ENCODE measurements at places on chromosomes 6 and 20.

- no peak for DNase-seq
These were observed 225.5 kb downstream of the SYNDIG1 start for GRCh38 chr20:24694727-24695528.

- no peak for DNase-seq
These were observed 22.4 kb upstream of the UST start for GRCh38 chr6:148724428-148724827.

- DNase-seq: no peak
These were observed 76.5 kb downstream of the MBOAT1 start for GRCh38 chr6:20135677-20136268.

DNA sequence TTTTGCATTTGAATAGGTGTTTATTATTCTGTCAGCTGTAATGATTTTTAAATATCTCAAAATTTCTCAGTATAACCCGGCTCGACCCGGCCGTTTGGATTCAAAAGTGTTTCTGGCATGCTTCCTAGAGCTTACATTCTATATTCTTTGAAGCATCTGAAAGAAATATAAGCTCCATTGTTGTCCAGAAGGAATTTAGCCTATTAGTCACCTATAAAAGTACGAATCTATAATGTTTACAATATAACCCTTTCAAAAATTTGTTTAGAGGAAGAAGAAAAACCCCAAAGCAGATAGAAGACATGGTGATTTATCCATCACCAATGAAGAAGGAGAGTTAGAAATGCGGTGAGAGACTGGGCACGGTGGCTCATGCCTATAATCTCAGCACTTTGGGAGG is 22.3 kb upstream of the HECA start:
- DNase-seq: no peak

DNA sequence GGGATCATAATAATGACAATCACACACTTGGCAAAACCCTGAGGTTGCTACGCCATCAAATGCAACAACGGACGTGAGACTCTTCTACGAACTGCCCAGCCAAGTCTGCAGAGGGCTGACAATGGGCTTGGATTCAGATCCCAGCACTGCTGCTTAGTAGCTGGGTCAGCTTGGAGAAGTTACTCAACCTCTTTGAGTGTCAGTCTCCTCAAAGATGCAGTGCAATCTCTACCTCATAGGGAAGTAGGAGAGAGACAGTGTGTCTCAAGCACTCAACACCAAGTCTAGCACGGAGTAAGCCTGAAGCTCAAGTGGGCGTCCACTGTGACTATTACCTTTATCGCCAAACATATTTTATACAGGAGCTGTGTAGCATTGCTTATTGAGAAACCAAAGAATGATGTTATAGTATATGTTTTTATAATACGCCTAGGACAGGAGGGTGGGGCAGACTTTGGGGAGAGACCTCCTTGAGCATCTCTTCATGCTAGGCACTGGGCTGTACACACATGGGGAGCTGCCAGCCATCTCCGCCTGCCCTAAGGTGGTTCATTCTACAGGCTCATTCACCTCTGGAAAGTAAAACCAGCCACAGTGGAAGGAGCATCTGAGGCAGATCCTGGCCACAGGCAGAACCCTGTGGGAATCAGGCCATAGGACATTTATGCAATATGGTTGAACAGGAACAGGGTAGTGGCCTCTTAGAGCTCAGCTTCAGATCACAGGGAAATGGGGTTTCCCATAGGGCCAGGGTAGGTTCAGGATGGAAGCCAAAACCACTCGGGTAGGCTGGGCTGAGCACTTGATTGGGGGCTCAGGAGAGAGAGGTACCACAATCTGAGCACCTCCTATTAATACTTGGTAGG is 160.2 kb downstream of the MRPL14 start:
- no peak for DNase-seq

DNA sequence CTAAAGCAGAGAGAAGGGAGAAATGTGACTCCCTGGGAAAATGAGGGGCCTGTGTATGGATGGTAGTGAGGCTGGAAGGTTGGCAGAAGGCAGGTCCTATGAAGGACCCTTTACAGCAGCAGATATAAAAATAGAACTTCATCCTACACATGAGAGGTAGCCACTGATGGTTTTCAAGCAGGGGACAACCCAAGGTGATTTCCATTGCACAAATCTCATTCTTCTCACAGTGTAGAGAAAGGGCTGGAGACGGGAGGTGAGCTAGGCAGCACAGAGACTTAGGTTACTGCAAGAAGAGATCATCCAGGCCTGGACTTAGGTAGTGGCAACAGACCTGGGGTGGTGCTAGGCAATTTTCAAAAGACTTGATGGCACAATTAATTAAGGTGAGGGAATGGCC is 30.7 kb downstream of the TRAM2 start:
- no peak for DNase-seq

DNA sequence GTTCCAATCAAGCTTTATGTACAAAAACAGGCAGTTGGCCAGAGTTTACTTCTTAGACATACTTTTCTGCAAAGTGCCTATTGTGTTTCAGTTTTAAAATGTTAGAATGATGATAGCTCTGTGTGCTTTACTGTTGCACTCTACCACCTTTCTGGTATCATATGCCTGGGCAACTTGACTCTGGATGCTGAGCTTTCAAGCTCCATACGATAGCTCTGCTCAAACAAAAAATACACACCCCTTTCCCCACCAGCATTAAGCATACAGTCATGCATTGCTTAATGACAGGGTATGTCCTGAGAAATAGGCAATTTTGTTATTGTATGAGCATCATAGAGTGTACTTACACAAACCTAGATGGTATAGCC is 123.1 kb downstream of the RCAN2 start:
- DNase-seq: no peak

DNA sequence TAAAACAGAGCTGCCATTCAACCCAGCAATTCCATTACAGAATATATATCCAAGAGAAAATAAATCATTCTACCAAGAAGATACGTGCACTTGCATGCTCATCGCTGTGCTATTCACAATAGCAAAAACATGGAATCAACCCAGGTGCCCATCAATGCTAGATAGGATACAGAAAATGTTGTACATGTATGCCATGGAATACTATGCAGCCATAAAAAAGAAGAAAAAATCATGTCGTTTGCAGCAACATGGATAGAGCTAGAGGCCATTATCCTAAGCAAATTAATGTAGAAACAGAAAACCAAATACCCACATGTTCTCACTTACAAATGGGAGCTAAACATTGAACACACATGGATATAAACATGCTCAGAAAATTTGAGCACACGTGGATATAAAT is 633.1 kb upstream of the CITED2 start:
- no peak for DNase-seq

GRCh38 chr6:170470734-170471133 is 82.4 kb downstream of the PSMB1 start:
- no peak for DNase-seq

DNA sequence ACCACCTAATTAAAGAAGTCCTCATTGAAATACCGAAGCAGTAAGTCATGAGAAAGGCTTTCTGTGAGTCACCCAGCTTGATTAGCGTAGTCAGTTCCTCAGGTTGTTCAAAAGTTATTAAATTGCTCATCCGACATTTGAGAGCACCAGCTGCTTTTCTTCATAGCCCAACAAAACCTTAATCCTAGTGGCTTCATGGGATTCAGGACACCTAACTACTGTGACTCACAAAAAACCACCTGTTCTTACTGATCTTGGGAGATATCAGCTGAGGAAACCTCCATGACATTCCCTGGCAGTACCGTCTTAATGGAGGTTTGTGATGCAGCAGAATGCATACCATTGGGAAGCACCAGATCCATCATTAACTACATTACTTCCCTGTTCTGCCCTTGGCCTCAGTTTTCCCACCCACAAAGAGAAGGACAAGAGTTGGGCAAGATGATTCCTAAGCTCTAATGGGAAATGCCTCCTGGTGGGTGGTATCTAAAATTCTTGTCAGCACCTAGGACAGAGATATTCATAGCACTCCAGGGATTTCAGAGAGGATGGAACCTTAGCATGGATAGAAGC is 103.8 kb downstream of the KHDC1L start:
- DNase-seq: no peak

GRCh38 chr20:50224531-50225255 is 34.1 kb downstream of the CEBPB start:
- DNase-seq: no peak

DNA sequence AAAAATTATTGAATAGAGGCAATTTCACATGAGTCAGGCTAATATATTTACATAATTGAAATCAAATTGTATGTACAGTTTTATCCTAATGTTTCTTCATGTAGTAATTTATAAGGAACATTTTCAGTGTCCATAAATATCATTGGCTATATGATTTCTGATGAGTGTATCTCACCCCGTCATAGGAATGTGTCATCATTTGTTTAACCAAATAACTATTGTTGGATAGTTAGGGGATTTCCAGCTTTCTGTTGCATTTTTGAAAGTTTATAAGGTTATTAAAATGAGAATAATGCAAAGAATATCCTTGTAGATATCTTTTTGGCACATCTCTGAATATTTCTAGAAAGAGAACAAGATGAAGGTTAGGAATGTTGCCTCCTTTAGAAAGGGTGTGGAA is 39.0 kb downstream of the SYTL3 start:
- DNase-seq: no peak

- no peak for DNase-seq
These were observed 301.8 kb downstream of the TBC1D7 start for GRCh38 chr6:13026557-13026956.

DNA sequence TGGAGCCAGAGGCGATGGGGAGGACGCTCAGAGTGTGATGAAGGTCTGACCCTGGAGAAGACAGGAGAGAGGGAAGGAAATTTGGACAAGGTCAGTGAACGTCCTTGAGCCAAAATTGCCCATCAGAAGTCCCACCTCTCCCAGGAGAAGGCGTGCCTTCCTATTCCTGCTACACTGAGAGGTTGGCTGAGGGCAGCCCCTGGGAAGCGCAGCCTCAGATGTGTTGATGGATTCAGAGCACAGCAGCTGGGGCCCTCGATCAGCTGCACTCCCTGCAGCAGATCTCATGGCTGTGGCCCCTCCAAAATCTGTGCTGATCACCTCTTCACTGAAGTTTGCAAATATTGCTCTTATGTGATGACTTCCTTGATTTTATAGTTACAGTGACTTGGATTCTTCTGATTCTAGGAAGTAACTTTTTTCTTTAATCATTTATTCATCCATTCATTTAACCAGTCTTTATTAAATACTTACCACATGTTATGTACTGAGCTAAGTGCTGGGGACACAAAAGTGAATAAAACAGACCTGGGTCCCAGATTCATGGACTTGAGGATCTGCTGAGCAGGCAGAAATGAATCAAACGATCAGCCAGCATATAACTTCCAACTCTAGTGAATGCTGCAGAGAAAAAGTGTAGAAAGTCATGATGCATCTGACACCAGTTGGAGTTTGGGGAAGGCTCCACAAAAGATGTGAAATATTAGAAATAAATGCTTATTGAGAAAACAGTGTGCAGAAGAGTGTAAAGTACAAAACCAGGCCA is 69.6 kb upstream of the ARMC2 start:
- DNase-seq: no peak

DNA sequence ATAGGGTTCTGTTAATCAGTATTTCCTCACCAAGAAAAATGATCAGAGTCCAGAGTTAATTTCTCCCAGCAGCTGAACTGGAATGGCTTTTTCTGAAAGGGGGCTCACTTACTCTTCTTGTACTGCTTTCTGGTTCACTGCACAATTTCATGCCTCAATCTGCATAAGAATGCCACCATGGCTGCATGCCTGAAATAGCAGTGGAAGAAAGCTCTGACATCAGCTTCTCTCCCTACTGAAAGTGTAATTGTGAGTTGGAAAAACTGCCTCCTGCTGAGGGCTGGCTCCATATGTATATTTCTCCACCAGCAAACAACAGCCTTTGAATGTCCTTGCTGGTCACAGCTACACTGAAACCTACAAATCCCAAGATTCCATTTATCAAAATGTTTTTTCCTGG is 1027.2 kb upstream of the GJE1 start:
- no peak for DNase-seq

DNA sequence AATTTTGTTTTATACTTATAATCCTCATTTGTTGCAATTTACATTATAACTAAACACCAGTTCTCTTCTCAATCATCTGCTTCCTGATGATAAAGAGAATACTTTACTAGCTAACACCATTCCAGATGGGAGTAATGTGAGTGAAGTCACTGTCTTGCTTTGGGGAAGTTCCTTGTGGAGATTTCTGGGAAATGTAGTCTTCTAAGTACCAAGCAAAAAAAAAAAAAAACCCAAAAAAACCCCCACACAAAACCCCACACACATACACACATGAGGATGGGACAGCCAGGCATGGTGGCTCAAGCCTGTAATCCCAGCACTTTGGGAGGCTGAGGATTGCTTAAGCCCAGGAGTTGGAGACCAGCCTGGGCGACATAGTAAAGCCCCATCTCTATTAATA is 2.2 kb upstream of the SNPH start:
- DNase-seq: no peak

DNA sequence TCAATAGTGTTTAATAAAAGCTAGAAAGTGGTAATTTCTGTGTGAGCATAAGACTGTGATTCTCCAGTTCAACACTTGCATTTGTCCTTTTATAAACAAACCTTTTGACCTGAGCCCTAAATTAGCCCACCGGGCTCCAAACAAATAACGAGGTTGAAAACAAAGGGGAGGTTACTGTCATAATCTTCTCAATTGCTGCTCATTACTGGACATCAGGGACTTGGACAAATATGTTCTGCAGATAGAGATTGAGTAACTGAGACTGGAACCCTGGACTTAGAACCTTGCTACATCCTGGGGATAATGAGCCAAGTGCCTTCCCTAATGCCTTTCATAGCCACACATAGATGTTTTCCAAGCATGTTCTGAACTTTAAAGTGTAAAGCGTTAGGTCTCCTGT is 84.2 kb upstream of the PCSK2 start:
- no peak for DNase-seq

- no peak for DNase-seq
These were observed 50.8 kb downstream of the ZMYND8 start for GRCh38 chr20:47305667-47306066.

DNA sequence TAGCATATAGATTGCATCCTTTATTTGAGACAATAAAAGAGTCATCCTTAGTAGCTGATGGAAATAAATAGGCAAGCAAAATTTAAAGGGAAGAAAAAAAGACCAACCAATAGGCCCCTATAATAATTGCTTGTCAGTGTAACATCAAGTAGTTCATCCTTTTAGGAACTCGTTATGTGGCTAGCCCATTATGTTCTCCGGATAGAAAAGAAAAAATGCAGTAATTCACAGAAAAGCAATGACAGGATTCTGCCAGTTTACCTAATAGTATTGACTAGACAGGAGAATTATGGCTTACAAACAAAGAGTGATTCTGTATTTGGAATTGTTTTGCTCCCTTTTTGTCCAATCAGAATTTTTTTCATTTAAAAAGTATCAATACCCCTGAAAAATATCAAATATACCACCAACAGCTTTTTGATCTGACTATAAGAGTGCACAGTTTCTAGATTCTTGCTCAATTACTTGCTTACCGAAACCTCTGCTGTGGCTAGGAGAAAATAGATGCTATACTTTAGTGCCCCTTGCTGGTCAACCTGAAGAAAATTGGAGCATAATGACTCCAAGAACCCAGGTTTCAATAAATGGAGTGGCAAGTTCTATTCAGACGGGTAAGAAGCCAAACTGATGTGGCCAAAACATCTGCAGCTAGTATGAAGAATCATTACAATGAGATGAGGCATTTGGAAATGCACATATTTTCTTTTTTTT is 91.5 kb upstream of the SASH1 start:
- DNase-seq: no peak
